ENCODE measurements at places on chromosomes 2 and 18.

DNA sequence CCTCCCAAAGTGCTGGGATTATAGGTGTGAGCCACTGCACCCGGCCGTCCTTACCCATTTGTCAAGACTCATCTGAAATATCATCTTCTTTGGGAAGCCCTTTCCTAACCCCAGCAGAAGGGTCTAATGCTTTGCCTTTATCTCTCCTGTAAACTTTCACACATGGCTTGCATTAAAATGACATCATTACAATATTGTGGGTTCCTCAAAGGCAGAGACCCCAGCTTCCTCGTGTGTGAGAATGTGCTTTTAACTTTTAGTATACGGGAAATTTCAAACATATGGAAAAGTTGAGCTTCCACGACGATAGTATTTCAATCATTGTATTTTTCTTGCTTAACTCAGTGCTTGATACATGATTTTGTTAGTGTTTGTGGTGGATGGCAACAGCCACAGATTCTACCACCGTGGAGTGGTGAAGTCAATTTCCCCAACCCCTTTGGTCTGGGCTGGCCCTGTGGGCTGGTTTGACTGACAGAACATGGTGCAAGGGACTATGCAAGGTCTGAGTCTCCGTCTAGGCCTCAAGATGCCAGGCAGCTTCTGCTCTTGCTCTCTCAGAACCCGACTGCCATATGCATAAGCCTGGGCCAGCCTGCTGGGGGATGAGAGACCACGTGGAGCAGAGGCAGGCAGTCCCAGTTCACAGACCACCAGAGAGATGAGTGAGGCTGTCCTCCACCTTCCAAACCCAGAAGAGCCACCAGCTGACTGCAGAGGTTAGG, 39.9 kb downstream of the NGEF start:
- no peak for DNase-seq

DNA sequence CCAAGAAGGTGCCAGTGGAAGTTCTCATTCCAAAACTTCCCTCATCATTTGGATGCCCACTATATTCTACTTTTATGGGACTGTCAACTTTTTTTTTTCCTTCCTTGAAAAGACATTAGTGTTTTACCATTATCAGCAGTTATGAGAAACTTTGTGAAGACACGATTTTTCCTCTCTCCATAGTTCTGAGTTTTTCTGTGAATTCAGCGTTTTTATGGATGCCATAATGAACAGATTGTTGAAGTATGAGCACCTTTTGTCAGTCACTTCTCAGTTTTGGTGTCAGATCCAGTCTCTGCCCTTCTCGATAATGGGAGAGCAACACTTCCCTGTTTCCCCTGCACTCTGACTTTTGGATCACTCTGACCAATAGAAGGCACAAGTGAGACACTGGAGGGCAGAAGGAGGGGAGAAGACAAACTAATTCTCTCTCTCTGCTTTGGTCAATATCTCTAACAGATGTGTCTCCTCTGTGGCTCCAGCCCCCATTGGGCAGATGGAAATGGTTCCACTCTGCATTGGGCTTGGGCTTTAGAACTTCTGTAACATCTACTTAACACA, 53.5 kb upstream of the FN1 start:
- no peak for DNase-seq

GRCh38 chr2:10274376-10274775, 28.3 kb upstream of the HPCAL1 start:
- DNase-seq = no peak

DNA sequence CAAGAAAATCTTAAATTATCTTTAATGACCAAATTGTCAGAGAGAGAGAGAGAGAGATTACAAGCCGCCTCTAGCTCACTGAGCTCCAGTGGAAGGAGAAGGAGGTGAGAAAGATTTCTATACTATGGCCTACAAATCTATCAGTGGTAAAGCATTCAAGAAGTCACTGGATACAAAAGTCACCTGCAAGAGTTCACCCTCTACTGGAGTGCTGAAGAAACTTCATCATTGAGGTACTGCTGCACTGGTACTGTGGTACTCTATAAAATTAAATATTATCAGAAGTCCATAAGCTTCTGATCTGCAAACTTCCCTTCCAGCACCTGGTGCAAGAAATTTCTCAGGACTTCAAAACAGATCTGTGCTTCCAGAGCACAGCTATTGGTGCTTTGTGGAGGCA, 48.3 kb upstream of the AGPS start:
- DNase-seq = no peak

DNA sequence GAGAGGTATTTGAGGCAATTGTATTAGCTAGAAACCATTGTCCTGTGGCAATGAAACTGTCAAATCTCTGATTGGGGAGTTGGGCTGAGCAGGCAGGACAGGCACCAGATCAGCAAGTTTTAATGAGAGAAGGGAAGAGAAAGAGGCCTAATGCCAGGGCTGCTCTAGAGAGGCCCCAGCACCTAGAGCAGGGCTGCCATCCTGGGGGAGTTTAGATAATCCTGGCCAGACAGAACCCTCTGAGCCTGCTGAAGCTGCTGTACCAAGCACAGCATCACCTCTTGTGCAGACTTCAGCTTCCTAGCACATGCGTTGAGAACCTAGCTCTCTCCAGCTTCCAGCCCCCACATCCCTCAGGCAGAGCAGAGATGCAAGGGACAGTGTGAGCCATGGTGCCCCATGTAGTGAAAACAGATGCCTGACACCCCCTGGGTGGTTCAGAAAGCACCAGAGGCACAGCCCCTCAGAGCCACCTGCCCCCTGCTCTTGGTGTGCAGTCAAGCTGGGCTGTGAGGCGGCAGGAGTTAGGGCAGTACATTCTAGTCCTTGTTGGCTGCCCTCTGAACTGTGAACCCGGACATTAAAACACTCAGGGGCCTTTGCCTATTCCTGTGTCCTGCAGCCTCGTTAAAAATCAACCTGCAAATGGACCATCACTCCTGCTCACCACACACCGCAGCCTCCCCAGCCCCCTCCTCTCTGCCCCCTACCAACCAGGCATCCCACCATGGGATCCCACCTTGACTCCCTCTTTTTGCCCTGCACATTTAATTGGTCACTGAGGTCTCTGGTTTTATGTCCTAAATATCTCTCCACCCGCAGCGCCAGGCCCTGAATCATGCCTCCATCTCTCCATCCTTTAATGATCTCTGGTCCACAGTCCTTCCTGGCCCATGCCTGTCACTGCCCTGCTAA, 52.7 kb downstream of the ADD2 start:
- no peak for DNase-seq

- no peak for DNase-seq
Observed at GRCh38 chr2:3113769-3114168, 263.8 kb downstream of the EIPR1 start.

DNA sequence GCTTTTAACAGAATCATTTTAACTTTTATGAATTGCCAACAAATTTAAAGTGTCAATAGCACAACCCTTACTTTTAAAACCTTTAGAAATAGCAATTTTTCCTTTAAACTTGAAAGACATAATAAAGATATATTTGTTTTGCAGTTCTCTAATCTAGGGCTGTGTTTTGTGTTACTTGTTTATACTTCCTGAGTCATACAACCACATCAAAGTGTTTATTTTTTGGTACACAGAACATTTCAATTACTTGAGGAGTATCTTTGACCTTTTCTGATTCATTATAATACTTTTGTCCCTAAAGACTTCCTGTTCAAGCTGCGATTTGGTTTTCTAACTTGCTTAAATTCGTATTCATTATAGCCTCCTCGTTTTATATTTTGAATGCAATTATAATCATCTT, 21.8 kb downstream of the TYW5 start:
- no peak for DNase-seq

DNA sequence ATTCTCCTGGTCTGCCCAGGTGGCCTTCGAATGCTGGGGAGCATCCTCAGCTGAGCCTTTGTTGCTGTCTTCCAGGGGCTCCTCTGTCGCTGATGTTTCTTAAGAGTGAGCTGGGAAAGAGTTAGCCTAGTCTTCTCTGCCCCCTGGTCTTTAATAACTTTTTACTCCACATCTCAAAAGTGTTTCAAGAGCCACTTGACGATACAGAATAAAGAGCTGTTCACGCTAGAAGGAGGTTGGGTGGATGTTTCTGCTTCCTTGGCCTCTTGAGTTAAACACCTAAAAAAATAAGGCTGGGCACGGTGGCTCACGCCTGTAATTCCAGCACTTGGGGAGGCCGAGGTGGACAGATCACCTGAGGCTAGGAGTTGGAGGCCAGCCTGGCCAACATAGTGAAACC, 2.8 kb upstream of the BUB1 start:
- DNase-seq = no peak

DNA sequence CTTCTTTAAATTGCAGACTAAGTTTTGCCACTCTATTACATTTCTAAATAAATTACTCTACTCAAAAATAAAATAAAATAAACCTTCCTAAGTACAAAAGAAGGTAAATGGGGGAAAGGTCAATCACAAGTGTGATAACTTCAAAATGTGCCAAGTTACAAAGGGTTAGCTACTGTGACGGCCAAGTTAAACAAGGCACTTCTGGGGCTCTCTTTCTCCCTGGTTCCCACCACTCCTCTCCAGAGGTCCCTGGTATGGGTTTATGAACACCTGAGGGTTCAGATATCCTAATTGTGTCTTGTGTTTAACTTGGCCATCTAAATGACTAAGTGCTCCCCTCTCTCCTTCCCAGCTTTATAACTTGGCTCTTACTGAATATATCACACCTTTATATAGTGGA, 5.4 kb downstream of the ZNF521 start:
- no peak for DNase-seq

GRCh38 chr2:64207573-64207972, 63.4 kb upstream of the PELI1 start:
- DNase-seq = no peak

DNA sequence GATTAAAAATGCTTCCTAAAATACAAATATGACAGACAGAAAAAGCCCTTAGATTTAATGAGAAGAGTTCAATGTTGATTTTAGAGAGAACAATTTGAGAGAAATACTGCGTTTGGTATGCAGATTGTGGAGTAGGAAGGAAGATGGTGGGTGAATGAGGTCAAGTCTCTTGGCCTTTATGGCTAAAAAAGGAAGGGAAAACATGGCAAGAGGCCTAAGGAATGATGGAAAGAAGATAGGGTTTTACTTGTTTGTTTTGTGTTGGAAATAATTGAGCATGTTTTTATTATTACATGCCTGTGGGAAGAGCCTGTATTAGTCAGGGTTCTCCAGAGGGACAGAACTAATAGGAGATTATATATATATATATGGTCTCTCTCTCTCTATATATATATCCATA, 318.1 kb downstream of the TRIB2 start:
- no peak for DNase-seq

GRCh38 chr2:21161832-21162614, 38.3 kb downstream of the TDRD15 start:
- DNase-seq = no peak

DNA sequence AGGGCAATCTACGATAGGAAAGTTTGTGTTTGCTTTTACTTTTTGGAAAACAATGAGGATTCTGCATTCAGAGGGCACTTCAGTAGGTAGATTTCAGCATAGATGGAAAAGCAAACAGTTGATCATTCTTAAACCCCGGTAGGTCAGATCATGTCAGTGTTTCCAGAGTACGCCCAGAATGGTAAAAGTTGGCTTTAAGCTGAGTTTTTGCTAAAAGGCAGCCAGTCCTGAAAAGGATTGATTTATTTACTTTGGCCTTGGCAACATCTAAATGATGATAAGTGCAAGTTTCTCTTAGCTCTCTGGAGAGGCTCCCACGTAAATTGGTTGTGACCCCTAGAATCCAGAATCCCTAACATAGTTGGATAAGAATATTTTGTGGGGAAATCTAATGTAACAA, 168.0 kb downstream of the DIS3L2 start:
- no peak for DNase-seq

DNA sequence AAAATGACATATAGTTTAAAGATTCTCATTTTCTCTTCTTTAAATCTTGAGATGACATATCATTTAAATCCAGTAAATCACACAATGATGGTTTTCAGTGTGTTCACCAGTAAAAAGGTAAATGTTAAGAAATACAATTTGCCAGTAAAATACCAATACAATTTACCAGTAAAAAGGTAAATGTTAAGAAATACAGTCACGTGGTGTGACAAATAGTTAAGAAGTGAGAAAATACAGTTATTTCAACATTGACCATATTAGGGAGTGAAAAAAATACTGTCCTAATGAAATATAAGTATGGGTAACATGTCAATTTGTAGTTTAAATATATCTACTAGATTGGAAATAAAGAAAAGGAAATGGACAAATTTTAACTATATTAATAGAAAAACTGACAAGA, 80.5 kb downstream of the DLGAP1 start:
- DNase-seq = no peak

DNA sequence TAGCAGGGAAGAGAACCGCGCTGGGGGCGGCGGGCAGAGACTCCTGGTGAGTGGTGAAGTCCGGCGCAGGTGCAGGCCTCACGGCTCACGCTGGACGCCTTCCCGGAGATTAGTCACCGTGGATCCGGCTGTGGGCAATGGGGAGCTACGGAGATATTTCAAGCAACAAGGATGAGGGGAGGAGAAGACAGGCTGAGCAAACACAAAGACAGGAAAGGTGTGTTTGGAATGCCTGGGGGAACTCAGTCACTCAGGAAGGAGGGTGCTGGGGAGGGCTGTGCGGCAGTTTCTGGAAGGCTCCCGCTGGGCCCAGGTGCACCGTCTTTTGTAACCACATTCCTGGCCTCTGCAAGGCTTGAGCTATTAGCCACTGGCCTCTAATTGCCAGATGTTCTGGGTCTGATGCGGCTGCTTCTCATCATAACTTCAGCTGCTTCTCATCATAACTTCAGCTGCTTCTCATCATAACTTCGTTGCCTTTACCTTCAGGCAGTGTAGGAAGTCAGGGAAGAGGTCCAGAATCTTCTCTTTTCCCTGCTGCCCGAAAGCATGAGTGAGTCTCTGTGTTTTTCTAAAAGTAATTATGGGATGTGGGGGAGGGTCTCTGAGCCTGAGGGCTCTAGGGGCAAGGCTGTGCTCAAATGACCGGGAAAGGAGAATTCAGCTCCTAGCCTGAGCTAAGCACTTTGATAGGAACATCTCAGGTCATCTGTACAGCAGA, 118.9 kb downstream of the PXDN start:
- DNase-seq = no peak

DNA sequence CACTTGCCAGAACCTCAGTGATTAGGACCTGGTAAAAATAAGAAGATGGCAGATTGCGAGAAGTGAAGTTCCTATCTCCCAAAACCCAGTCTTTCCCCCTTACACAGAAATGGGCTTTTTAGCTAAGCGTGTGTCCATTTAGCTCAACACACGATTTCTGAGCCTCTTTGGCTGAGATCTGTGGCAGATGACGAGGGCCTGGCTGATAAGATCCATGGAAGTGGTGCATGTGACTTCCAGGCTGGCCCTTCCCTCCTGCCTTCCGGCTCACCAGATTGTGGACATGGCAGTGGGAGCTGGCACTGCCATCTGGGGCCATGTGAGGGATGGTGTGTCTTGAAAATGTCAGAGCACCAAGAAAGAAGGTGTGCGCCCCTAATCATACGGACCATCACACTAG, 41.0 kb upstream of the ZFP36L2 start:
- DNase-seq = no peak

- no peak for DNase-seq
Observed at GRCh38 chr2:58047373-58047935, 848 bp downstream of the VRK2 start.
